ENCODE measurements at places on chromosomes 16 and 17. TPM values are rescaled to one million over a fixed set of nuclear protein-coding genes. Genes with fewer than 3 reads are reported as not detected.

Gene CD68
- 9.7 TPM for total RNA-seq

Gene CCDC154
- total RNA-seq = under 0.01 TPM

Gene HOXB3
- 7.1 TPM for total RNA-seq

Gene CD300LF
- total RNA-seq = not detected

Gene C16orf54
- not detected for total RNA-seq

Gene ZACN
- total RNA-seq = not detected

Gene TMEM114
- not detected for total RNA-seq

Gene SP6
- under 0.01 TPM for total RNA-seq

Gene RUNDC3A
- total RNA-seq = under 0.01 TPM

Gene CDK5R1
- 0.64 TPM for total RNA-seq

Gene FLYWCH1
- 28.3 TPM for total RNA-seq

Gene CTF1
- total RNA-seq = 3.5 TPM

Gene RNF40
- total RNA-seq = 88.9 TPM

Gene FOXN1
- not detected for total RNA-seq

Gene OR1A1
- total RNA-seq = not detected

Gene KDM6B
- total RNA-seq = 5.8 TPM

Gene CCL4
- total RNA-seq = not detected

Gene UTS2R
- not detected for total RNA-seq

Gene CACNG1
- total RNA-seq = not detected

Gene HS3ST3A1
- total RNA-seq = 15.5 TPM

Gene MT1G
- total RNA-seq = not detected

Gene CBX2
- 1.3 TPM for total RNA-seq

Gene PLA2G15
- 17.4 TPM for total RNA-seq

Gene HID1
- 3.5 TPM for total RNA-seq

Gene CBFA2T3
- not detected for total RNA-seq

Gene TBX21
- not detected for total RNA-seq

Gene ZFP3
- 2.2 TPM for total RNA-seq

Gene MMP28
- total RNA-seq = under 0.01 TPM

Gene ST6GALNAC1
- not detected for total RNA-seq

Gene CCL4L2
- total RNA-seq = not detected

Gene EME1
- 4.5 TPM for total RNA-seq

Gene TBC1D3K
- not detected for total RNA-seq

Gene CANT1
- 49.6 TPM for total RNA-seq

Gene CDRT4
- total RNA-seq = 5.2 TPM

Gene PGS1
- 35.4 TPM for total RNA-seq

Gene SYT17
- under 0.01 TPM for total RNA-seq

Gene TP53TG3C
- total RNA-seq = not detected

Gene TBC1D3E
- 0.32 TPM for total RNA-seq

All from fibroblast of villous mesenchyme (primary cell).